ENCODE measurements at places on chromosomes 3 and 15. TPM values are rescaled to one million over a fixed set of nuclear protein-coding genes. Genes with fewer than 3 reads are reported as not detected.
A peak's percentile ranks its signal among the peaks of the same experiment; 100 is the strongest.

- H3K4me3 ChIP-seq = no peak overlapping the region
- no peaks in the 10 kb centered on the region for H3K36me3 ChIP-seq
Measured at GRCh38 chr3:108106031-108106430, 15.2 kb upstream of the CD47 start.

GRCh38 chr3:107430214-107430995 lies 53.2 kb downstream of the CCDC54 start:
- peak overlapping the region; percentile 29 for H3K27ac ChIP-seq
- no peaks in the 10 kb centered on the region for H3K36me3 ChIP-seq
- H3K27me3 ChIP-seq = peaks cover 41% of the 10 kb centered on the region
- DNase-seq = no peak
- H3K4me1 ChIP-seq = peaks cover 18% of the 10 kb centered on the region

DNA sequence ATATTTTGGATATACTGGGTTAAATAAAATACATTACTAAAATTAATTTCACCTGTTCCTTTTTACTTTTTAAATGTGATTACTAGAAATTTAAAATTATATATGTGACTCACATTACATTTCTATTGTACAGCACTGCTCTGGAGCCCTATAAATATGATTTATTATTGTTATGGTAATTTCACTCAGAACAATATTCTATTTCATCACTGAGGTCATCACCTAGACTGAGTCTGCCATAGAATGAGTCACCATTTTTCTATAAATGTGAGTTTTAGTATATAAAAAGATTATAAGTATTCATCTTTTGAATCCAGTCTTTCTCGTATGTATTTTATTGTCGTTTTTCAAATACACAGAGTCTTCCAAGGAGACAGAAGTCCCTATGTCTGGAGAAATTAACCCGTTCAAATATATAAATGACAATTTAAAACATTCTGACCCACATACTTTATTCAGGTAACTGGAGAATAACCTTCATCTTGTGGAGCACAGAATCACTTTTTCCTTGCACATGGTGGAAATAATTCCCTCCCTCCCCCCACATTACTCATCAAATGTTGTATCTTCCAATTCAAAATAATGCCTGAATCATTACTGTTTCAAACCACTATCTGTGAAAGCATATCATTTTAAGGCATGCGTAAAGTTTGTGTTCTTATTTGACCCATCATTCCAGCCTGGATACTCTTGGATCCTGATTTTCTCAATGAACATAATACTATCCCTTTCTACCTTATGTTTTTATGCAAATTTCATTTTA lies 30.0 kb downstream of the CHST14 start:
- no peaks in the 10 kb centered on the region for H3K4me1 ChIP-seq
- no peaks in the 10 kb centered on the region for H3K36me3 ChIP-seq

DNA sequence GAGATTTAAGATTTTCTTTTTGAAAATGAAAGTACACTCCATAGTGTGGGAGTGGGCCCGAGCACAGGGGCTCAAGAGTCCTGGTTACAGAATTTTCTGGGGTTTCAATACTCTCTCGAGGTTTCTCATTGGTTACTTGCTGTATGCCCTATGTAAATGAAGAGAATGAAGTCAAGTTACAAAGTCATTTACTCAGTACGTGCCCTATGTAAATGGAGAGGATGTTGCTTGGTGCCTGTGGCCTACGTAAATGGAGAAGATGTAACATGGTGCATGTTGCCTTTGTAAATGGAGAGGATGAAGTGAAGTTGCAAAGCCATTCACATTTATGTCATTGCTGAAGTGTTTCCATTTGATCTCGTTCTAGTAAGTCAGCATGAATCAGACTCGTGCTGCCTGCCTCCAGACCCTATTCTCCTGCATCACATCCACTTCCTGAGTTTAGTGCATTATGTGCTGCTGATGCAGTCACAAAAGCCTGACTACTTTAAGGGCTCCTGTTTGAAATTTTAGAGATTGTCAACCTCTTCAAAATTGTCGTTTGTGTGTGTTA lies 302.0 kb downstream of the ZBBX start:
- no peak for DNase-seq
- no peak overlapping the region for H3K4me3 ChIP-seq
- H3K4me1 ChIP-seq = no peaks in the 10 kb centered on the region
- no peaks in the 10 kb centered on the region for H3K27me3 ChIP-seq
- no peak overlapping the region for H3K27ac ChIP-seq

DNA sequence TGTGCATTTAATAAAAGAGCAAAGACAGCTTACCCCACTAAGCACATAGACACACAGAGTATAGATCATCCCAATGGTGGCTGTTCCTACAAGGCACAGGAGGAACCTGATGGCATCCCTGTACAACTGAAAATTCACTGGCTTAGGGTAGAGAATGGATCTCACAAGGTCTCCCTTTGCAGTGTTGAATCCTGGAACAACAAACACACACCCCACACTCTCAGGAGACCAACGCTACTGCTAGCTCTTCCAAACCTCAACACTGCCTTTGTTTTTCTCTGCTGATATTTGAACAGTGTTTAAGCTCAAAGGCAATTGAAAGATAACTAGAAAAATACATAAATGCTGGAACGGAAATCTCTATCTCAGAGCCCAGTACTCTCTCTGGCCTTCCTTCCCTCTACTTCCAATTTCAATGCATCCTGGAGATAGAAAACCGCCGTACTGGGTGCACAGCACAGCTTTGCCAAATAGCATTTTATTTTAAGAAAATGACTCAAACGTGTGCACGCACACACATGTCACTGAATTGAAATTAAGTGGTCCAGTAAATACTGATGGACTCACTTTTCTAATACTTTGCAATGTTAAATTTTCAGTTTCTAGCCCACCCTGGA lies 87.5 kb upstream of the ATP13A5 start:
- no peak for DNase-seq
- H3K36me3 ChIP-seq = no peaks in the 10 kb centered on the region
- no peak overlapping the region for H3K4me3 ChIP-seq
- H3K27me3 ChIP-seq = no peaks in the 10 kb centered on the region
- H3K27ac ChIP-seq = no peak overlapping the region
- peaks cover 4% of the 10 kb centered on the region for H3K4me1 ChIP-seq

DNA sequence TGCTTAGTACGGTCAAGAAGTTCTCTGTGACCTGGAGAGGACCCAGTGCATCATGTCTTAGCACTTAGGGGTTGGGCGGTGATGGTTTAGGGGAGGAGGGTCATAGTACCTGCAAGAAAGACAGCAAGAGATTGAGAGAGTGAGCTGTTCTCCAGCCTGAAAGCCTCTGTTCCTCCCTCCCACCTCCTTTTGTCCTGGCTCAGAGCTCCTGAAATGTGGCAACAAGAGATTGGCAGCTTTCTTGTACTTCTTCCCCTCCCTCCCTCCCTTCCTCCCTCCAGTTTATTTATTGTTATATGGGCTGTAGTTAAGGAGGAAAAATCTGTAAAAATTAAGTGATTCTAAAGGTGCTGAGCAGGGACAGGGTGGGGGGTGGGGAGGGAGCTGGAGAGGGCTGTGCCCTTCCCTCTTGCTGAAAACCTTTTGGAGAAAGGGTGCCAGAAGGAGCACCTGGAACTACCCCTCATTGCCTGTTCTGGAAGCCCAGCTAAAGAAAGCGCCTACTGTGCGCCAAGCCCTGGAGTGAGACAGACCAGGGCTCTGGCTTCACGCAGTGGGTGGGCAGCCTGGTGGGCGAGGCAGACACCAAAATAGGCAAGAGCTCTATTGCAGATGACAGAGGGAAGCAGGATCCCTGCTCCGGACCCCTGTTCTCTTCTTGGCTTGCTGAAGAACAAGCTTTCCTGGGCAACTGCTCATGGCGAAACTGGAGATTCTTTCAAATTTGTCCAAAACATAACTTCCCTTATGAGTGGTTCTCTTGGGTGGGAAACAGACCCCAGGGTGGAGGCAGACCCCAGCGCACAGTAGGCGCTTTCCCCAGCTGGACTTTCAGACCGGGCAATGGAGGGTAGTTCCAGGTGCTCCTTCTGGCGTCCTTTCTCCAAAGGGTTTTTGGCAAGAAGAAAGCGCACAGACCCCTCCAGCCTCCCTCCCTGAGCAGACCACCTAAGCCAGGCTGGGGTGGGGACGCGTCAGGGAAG lies 35.6 kb downstream of the LINGO1 start:
- no peaks in the 10 kb centered on the region for H3K27me3 ChIP-seq
- no peak overlapping the region for H3K4me3 ChIP-seq
- no peak for DNase-seq
- H3K27ac ChIP-seq = no peak overlapping the region
- H3K4me1 ChIP-seq = no peaks in the 10 kb centered on the region
- no peaks in the 10 kb centered on the region for H3K36me3 ChIP-seq

GRCh38 chr15:25624504-25625177 lies 185.8 kb upstream of the UBE3A start:
- H3K36me3 ChIP-seq = no peaks in the 10 kb centered on the region
- H3K4me1 ChIP-seq = no peaks in the 10 kb centered on the region
- DNase-seq = no peak
- H3K27me3 ChIP-seq = peaks cover 4% of the 10 kb centered on the region
- H3K27ac ChIP-seq = no peak overlapping the region

Gene MYO5A
- 43.2 TPM for total RNA-seq

Gene LSAMP
- not detected for total RNA-seq

Gene MB21D2
- total RNA-seq = 7.0 TPM

Gene GOLGA6L9
- total RNA-seq = 1.1 TPM

Gene TMEM212
- total RNA-seq = not detected

Gene BRK1
- 106 TPM for total RNA-seq

Gene IL17RB
- total RNA-seq = 7.0 TPM

Gene XIRP1
- 1.0 TPM for total RNA-seq
